H4 (cell line): ENCODE measurements at places on chromosomes 4 and X.

DNA sequence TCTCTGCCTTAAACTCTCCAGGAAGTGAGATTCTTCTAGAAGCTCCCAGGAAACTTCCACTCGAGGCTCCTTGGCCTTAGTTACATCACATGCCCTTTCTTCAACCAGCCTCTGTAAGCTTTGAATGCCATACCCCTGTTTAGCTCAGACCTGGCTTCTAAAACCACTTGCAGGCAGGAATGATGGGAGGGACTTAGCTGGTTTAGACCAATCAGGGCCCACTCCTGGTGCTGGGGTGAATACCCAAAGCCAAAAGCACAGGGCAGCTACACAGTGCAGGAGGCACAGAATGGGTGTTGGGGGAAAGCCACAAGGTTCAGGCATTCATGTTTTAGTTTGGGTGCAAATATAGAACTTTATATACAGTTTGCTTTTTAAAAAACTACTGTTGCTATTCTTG is 296.2 kb downstream of the FRMPD4 start:
- no peak for DNase-seq

DNA sequence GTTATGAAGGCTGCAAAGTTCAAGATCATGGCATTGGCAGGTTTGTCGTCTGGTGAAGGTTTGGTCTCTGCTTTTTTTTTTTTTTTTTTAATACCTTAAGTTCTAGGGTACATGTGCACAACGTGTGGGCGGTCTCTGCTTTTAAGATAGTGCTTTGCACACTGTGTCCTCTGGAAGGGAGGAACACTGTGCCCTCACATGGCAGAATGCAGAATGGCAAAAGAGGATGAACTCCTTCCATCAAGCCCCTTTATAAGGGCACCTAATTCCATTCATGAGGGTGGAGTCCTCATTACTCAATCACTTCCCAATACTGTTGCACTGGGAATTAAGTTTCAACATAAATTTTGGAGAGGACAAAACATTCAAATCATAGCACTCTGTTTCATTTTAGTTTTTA is 101.4 kb downstream of the GLRA2 start:
- no peak for DNase-seq

- DNase-seq, result no peak
Measured at GRCh38 chr4:90888571-90888970, 761.4 kb downstream of the CCSER1 start.

DNA sequence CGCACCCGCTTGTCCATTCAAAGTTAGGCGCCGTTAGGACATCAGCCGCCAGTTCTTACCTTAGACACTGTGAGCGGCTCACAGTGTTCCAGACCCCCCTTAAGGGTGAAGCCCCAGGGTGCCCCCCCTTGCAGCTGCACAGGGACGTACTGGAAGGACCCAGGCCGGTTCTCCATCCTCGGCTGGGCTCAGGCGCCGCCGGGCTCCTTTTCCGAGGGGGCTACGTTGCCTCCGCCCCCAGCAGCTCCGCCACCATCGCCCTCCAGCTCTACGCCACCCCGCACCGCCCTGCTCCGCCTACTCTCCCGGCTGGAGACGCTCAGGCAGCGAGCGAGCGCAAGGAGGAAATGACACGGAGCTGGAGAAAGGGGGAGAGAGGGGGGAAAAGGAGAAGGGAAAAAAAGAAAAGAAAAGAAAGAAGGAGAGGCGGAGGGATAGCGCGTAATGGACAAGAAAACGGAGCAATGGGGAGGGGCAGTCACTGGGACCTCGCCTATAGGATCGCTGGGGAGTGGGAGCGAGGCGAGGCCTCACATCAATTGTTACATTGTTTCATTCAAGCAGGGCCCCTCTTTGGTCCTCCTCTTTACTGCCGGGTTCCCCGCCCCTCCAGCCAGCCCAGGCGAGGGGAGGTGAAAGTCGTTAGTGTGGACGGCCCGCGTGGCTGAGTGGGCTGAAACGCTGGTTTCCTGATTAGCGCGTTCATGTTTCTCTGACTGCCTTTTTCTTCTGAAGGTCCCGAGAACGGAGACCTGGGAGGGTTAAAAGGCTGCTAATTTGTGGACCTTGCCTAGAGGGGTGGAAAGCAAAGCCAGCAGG is at the start of gene SHROOM4:
Gene SHROOM4 (minus strand): TSS at position 352 of the 819 bp plus-strand sequence. CDS start 176 bp downstream, at position 176.
- DNase-seq, result peak; percentile 6

DNA sequence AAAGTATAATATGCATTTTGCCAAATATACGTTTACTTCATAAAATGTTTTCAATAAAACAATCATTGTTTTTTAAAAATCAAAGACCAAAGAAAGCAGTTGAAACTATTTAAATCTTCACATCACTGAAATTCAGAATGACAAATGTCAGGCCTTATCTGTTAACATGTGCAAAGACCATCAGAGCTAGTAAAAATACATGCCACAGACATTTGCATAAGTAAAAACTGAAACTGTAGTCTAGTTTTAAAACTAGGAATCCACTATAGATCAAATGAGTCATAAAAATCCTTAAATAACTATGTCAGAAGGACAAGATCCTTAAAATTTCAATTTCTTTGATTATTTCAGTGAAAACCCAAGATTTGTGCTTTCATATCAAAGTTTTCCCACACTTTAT is 24.8 kb downstream of the KLHL15 start:
- DNase-seq, result no peak

GRCh38 chr4:26130173-26130572 is 190.6 kb upstream of the RBPJ start:
- DNase-seq, result no peak

- peak; percentile 29 for DNase-seq
Measured at GRCh38 chr4:39169426-39169825, 12.9 kb upstream of the WDR19 start.

DNA sequence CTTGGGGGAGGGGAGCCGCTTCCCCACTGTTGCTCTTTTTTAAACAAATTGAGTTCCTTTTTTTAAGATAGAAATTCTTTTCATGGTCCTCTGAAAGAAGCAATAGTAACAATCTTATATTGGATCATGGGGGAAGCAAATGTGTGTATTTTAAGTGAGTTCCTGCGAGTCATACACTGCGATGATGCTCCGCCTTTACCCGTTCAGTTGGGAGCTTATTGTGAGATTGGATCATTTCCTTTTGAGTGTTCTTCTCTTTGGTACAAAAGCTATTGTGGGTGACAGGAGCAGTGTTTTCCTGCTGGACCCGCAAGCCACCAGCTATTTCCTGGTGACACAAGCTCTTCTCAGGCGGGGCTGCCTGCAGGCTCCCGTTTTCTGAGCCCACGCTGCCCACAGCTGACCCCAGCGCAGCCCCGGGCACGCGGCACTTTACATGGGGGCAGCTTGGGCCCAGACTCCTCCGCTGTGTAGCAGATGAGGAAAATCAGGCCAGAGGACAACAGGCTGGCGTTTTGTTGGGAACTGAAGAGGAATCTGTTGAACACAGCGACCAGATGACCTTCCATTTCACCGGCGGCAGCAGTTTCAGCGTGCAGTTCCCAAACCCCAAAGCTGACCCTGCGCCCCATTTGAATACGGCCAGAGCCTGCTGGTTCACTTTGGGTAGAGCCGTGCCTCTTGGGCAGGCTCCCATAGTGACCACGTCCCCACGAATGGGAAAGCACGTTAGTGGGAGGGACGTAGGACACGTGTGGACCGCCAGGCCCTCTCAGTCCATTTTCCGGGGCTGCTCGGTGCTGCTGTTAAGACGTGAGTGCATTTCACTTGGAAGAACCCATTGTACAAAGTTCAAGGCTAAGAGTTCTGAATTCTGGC is 12.2 kb downstream of the TADA2B start:
- DNase-seq, result no peak

- no peak for DNase-seq
Measured at GRCh38 chr4:85932500-85933290, 427.2 kb downstream of the MAPK10 start.

GRCh38 chr4:12499693-12500092 is 984.4 kb downstream of the RAB28 start:
- no peak for DNase-seq

DNA sequence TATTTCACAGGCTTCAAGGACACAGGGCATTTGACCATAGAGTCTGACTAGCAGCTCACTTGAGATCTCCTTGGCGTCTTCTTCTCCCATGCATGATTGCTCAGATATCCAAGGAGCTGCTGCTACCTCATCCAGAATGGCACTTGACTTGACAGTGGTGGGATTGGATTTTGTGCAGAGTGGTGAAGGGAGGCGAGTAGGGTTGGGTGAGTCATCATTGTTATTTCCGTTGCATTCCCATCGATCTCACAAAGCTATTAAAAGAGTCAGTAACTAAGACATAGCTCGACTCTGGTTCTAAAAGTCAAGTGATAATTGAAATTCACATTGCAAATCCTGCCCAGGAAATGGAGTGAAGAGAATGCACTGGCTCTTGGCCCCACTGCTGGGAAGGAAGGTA is 27.7 kb downstream of the NHSL2 start:
- no peak for DNase-seq

GRCh38 chrX:34638116-34638515 is 19.0 kb downstream of the TMEM47 start:
- DNase-seq, result no peak

DNA sequence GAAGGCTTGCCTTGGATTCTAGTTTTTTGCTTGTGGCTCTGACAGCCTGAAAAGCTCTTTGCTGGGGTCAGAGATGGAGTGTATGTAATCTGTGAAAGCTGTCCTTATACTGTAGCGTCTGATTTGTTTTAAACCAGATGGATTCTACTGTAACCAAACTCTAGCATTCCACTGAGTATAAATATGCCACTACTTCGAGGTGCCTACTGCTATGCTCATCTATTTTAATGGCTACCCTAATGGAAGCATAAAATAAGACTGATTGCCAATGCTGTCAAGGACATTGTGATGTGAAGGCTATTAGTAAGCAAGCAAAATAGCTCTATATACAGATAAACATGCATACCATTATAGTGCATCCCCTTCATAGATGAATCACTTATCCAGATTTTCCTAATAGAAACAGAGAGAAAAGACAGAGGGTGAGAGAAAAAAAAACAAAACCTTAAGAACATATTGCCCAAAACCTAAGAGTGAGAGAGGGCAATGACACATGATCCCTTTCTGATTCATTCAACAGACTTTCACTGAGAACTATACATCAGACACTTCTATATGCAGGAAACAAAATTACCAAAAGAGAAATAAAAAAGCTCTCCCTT is 1025.8 kb upstream of the LCORL start:
- DNase-seq, result no peak

GRCh38 chr4:93825551-93826216 is 2.9 kb upstream of the ATOH1 start:
- DNase-seq, result no peak

GRCh38 chrX:43656005-43656494 is at the start of gene MAOA:
TSS of gene MAOA (plus strand) at chrX:43656299. CDS start at chrX:43656342, 43 bp downstream.
- no peak for DNase-seq

GRCh38 chrX:2692221-2693112 is 1.4 kb downstream of the CD99 start:
- no peak for DNase-seq

GRCh38 chr4:38192516-38192915 is 232.3 kb downstream of the PTTG2 start:
- DNase-seq, result no peak

GRCh38 chr4:184383497-184384055 is 90.8 kb downstream of the IRF2 start:
- peak; percentile 44 for DNase-seq

DNA sequence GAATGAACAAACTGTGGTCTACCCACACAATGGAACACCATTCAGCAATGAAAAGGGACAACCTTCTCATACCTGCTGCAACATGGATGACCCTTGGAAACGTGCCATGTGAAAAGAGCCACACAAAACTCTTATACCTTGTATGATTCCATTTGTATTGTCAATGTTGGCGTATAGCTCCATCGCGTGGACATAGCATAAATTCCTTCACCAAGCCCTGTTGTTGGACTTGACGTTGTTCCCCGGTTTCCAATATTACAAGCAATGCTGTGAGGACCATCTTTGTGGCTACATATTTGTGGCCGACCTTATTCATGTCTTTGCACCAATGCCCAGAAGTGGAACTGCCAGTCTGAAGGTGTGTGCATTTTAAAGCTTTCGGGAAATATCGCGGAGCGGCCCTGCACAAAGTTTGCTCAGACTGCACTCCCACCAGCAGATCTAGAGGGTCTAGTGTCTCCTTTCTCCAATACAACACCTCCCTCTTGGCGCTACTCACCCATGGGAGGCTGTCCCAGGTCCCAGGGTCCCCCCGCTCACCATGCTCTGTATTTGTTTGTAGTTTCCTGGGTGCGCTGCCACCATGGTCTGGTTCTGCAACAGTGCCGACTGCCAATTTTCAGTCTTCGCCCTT is at the start of gene CLDN34:
Gene CLDN34 (plus strand): TSS at position 584 of the 634 bp plus-strand sequence. CDS start 0 bp downstream, at position 584.
- no peak for DNase-seq

DNA sequence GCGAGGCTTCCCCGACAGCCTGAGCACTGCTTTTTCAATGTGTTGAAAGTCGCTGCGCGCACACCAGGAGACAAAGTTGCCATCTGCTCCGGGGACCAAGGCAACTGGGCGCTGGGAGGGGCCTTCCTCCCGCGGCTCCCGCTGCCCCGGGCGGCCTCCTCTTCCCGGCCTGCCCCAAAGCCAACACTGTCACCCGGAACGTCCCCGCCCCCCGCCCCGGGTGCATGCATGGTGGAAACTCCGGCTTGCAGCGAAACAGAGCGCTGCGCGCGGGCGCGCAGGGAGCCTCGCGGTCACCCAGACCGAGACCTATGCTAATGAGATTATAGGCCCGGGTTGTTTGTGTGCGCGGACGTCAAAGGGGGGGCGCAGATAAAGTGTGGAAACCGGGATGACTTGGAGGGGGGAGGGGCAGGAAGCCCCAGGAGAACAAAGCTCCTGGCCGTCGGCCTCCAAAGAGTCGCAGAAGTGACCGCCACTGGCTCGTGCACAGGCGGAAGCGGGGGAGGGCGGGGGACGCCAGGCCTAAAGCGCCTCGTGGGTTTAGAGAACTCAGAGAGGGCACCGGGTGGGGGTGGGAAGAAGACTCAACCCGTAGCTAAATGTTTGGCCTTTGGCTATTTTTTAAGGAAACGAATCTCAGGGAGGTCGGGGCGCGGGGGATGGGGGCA is 88.8 kb downstream of the BCOR start:
- DNase-seq, result no peak

GRCh38 chr4:78250500-78250899 is 193.4 kb downstream of the FRAS1 start:
- DNase-seq, result no peak
